NAMALWA (cell line): ENCODE measurements at places on chromosomes 4 and X.

DNA sequence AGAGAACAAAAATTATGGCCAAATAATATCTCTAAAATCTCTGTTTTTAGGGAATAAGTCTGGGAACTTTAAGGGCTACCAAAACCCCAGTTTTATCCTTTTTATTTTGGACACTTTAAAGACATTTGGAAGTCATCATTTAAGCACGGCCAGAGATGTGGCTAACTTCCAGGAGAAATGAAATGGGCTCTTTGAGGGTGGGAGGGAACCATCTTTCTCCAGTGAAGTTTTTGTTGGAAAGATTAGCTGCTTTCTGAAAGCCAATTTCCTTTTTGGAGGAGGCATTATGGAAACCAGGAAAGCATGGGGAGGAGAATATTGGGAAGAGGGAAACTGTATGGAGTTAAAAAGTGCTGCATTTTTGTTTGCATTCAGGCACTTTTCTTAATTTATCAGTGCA, 4.8 kb downstream of the VSIG1 start:
- no peak for DNase-seq

DNA sequence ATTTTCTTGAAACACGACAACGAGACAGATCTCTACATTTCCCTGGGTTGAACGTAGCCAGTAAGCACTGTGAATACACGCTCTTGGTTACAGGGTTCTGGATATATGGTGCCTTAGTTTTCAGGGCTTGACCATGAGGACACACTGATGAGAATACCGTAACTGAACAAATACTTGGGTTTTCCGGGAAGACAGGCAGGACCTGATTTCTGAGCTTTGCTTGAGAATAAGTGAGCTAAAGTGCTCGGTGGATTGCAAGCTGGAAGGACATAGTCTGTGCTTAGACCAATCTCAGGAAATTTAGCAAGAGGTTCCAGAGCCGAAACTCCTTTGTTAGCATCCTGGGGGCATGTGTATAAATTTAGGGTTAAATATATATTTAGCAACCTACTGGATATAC, 876 bp upstream of the TACR3 start:
- DNase-seq = no peak

- DNase-seq = no peak
These were observed 176.6 kb upstream of the NR3C2 start for GRCh38 chr4:148618856-148619255.

DNA sequence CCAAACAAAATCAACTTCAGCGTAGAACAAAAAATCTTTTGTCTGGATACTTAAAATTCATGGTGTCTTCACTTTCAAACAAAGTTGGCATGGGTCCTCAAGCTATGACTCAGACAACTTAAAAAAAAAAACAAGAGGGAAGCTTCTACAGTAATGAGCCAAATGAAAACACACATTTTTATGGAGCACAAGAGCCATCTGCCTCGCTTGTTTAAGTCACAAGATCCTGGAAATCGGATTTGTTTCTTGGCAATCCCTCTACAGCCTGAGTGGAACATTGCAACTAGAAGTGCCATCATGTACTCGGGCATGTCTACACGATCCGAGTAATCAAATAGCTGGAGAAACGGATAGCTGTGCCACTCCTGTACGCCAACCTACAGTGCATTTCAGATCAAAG, 22.6 kb downstream of the LAMP2 start:
- DNase-seq = no peak

DNA sequence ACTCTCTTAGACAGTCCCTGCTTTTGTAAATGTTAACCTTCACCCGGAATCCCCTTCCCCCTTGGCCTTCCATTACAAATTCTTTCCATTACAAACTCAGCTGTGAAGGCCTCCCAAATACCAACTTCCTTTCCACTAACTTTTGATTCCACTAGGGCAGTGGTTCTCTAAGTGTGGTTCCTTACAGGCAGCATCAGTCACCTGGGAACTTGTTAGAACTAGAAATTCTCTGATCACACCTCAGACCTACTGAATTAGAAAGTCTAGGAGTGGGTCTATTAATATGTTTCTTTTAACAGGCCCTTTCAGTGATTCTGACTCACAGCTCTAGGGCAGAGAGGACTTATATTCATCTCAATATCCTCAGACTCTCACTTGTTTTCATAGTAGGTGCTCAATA, 19.0 kb upstream of the MRPL1 start:
- DNase-seq = no peak

- DNase-seq = no peak
These were observed 24.1 kb upstream of the ARHGAP36 start for GRCh38 chrX:131034063-131034462.

- no peak for DNase-seq
These were observed 59.7 kb downstream of the FAM184B start for GRCh38 chr4:17721496-17722355.

DNA sequence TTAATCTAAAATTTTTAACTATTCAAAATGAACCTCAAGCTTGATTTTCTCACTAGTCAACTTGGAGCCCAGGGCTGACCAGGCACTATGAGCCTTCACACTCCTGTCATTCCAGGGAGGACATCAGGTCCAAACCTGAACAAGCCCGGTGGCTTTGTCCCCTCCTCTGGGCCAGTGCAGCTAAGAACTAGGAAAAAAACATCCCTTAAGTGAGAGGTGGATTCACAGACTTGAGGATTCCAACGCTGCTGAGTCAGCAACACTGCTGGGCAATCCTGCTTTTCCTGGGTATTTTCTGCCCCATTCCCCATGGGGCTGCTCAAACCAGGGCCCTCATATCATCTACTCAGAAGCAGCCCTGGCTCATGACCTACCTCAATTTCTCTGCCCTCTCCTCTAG, 4.0 kb downstream of the RNF212 start:
- no peak for DNase-seq

DNA sequence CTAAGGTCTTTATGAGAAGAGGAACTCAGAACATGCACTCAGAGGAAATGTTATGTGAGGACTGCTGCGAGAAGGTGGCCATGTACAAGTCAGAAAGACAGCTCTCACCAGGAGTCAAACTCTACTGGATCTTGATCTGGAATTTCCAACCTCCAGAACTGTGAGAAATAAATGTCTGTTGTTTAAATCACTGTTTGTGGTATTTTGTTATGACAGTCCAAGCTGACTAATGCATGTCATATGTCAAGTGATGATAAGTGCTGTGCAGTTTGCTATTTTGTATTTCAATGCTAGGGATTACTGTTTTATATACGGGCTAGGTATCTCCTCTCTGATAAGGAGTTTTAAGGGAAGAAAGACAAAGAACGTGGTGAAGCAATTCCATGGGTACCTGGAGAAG, 162.3 kb downstream of the CPEB2 start:
- DNase-seq = no peak

DNA sequence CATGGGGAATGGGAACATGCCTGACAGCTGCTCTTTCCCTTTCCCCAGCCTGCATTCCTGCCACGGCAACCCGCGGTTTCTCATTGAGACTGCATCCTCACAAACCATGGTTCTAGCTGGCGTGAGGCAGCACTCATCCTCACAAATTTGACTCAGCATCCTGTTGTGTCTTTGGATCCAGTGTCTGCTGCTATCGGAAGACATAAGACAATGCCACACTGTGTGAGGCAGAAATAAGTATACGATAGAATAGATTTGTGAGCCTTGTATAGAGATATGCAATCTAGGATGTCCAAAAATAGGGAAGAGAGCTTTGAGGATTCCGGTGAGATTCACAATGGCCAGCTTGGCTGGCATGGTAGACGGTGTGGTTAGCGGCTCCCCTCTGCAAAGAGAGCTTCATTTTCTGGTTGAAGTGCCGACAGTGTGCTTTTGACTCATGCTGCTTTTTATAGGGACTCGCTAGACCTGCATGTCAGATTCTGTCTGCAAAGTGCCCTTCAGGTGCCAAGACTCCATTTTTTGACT, 161.3 kb upstream of the PSAPL1 start:
- no peak for DNase-seq

DNA sequence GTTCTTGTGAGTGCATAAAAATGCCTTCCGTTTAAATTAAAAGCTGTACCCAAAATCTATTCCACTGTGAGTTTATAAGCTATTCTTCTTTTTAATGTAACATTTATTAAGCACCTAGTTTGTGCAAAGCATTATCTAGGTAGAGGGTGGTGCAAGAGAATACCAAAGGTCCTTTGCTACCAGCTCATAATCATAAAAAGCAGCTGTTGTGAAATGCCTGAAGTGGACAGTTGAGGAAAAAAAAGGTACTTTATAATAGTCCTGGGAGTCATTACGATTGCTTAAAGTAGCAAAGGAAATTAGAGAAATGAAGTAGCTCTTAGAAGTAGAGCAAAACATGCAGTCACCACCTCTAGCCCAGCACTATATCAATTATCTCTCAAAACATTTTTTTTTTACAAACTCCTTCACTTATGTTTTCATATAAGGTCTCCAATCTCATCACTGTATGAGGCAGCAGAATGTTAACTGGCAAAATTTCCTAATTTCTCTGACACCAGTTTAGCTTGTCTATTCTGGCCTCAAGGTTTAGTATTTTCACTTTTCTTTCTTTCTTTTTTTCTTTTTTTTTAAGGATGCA, 2.1 kb downstream of the MBNL3 start:
- no peak for DNase-seq

DNA sequence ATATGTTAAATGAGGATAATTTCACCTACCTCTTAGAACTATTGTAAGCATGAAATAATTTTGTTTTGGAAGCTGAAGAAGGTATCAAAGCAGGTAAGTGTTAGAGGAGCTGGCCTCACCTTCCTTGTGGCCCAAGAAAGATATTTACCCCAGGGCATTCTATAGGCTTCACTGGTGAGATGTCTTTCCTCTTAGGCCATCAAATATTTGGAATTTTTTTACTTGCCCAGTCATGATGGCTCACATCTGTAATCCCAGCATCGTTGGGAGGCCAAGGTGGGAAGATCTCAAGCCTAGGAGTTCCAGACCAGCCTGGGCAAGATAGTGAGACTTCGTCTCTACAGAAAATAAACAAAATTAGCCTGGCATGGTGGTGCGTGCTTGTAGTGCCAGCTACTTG, 6.1 kb upstream of the SMS start:
- no peak for DNase-seq

DNA sequence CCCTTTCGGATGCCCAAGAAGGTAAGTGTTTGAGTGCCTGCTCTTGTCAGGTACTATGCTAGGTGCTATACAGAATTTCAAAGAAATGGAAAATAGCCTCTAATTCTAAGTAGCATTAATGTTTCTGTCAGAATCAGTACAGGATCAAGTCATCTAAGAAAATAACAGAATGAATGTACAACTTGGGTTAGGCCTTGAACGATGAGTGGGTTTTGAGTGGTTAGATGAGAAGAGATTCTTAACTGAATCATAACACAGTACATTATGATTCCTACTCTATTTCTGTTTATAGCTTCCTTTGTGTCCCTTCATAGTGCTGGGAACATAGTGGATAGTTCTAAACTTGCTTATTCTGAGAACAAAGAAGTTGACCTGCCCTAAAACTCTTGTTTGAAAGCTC, 253.9 kb downstream of the GLUD2 start:
- no peak for DNase-seq

GRCh38 chr4:14345356-14345775, 656.9 kb upstream of the CPEB2 start:
- DNase-seq = no peak

GRCh38 chrX:37812110-37812509, 32.3 kb downstream of the CYBB start:
- no peak for DNase-seq

- DNase-seq = no peak
These were observed 89.2 kb downstream of the PJA1 start for GRCh38 chrX:69076088-69076487.

DNA sequence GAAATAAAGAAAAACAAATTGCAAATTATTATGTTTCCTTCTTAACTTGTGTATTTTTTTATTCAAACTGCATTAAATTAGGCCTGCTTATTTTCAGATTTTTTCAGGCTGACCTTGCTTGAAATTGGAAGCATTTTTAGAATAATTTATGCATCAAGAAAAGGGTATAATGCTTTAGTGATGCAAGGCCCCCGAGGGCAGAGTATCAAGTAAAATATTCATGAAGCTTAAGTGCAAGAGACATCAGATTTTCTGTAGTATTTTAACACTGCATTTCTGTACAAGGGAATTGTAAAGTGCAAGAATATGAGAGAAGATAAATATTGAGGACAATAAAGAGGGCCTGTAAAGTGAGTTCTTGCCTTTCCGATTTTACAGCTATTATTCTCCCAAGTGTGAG, 485.8 kb upstream of the ATOH1 start:
- no peak for DNase-seq

DNA sequence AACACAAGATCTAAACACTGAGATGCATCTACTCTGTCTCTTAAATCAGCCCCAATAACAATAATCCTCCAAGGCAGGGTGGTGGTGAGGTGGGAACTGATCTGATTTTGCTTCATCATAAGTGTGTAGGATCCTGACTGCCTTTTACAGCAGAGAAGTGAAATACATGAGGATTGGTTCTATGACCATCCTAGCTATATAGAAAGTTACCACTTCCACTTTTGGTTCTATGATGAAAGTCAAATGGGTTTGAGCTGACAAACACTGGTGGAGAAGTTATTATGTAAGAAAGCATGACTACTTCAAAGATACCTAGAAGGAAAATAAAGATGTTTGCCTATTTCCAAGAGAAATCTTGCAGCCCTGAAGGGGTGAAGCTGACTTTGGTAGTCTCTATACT, 181.6 kb downstream of the NKX6-1 start:
- DNase-seq = no peak

DNA sequence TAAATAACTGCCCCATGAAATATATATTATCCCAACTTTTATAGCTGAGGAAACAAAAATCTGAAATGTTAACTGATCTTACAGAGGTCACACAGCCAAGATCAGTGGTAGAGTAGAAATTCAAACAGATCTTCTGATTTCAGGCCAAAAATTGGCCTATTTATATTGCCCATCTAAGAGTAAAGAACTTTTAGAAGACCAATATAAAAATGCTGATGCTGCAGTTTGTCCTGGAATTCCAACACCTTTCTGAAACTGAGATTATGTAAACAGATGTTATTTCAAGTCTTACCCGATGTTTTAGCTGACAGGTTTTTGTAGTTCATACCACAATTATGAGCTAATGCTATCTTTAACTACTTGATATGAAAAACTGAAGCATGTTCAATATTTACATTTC, 51.1 kb downstream of the SPANXN3 start:
- DNase-seq = no peak
